Ovary (tissue), 10 donors: ENCODE measurements at places on chromosomes 4 and X. TPM values are rescaled to one million over a fixed set of nuclear protein-coding genes. Genes with fewer than 3 reads are reported as not detected.

TMPRSS11B gene
- not detected for polyA plus RNA-seq

SMPX gene
- polyA plus RNA-seq, result 1.1 TPM

UGT8 gene
- polyA plus RNA-seq, result 0.04 TPM

GUCY1A1 gene
- polyA plus RNA-seq, result 6.4 TPM

CXCL6 gene
- 0.75 TPM for polyA plus RNA-seq

METTL14 gene
- polyA plus RNA-seq, result 10.0 TPM

GRCh38 chrX:152917656-152918579 is 20.1 kb downstream of the ZNF185 start:
- no peaks in the 10 kb centered on the region for H3K27me3 ChIP-seq
- H3K36me3 ChIP-seq, result no peaks in the 10 kb centered on the region
- no peak overlapping the region for H3K27ac ChIP-seq
- no peaks in the 10 kb centered on the region for H3K4me1 ChIP-seq
- DNase-seq, result no peak
- H3K4me3 ChIP-seq, result no peak overlapping the region

DNA sequence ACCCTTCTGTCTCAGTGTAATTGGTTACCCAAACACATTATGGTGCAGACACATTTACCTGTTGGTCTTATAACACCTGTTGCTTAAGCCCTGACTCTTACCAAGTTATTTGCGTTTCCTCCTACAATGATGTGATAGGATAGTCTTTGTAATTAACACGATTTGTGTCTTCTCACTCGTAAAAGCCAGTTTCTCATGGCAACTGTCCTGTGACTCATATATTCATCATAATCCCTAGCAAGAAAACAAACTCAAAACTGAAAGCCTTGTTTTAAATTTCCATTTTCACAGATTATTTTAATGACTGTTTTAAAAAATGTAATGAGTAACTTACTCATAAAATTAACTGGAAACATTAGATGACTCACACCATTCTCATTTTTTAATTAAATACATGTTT is 495.2 kb downstream of the NLGN4X start:
- no peaks in the 10 kb centered on the region for H3K27me3 ChIP-seq
- no peaks in the 10 kb centered on the region for H3K36me3 ChIP-seq
- no peaks in the 10 kb centered on the region for H3K4me1 ChIP-seq
- H3K4me3 ChIP-seq, result no peak overlapping the region

DNA sequence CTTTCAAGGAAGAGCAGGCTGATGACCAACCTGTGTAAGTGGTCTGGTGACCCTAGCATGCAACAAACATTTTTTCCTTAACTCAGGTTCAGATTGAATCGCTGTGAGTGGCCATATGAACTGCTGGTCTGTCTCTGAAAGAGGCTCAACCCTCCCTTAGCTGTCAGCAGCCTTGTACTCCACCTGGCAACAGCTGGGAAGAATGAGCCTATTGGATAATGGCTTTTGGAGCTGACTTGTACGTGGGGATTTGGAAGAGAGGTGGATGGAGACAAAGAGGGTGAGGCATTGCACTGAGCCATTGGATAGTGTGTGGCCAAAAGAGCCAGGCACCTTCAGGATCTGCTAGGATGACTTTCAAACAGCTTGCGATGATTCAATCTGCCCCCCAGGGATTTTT is 35.7 kb upstream of the BMP15 start:
- no peaks in the 10 kb centered on the region for H3K27me3 ChIP-seq
- H3K36me3 ChIP-seq, result no peaks in the 10 kb centered on the region
- no peak overlapping the region for H3K4me3 ChIP-seq
- no peak for DNase-seq
- H3K4me1 ChIP-seq, result no peaks in the 10 kb centered on the region

DNA sequence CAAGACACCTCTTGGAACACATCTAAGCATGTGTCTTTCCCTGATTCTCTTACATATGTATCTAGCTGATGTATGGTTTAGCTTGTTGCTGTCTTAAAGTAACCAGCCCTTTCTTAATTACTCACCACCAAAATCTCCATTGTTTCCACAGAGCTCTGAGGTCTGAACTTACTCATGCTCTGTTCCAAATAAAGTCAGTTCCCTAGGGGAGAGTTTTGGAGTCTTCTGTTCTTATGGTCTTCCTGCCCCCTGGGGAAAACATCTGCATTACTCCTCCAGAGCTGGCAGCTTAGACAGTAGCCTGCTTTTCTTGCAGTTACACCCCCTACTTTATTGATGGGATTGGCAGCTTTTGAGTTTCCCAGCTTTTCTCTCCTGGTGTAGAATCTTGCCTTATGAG is 125.8 kb downstream of the EDA start:
- no peaks in the 10 kb centered on the region for H3K36me3 ChIP-seq
- no peak overlapping the region for H3K27ac ChIP-seq
- DNase-seq, result no peak
- no peaks in the 10 kb centered on the region for H3K27me3 ChIP-seq
- H3K4me3 ChIP-seq, result no peak overlapping the region

- H3K36me3 ChIP-seq, result no peaks in the 10 kb centered on the region
- no peak within 1 kb of the TSS for H3K27ac ChIP-seq
- peak within 1 kb of the TSS; percentile 26 for H3K4me3 ChIP-seq
- no peaks in the 10 kb centered on the region for H3K27me3 ChIP-seq
- DNase-seq, result no peak
Observed at GRCh38 chrX:71910643-71910985, at the start of gene NHSL2. Gene NHSL2 (plus strand): TSS chrX:71910845.

DNA sequence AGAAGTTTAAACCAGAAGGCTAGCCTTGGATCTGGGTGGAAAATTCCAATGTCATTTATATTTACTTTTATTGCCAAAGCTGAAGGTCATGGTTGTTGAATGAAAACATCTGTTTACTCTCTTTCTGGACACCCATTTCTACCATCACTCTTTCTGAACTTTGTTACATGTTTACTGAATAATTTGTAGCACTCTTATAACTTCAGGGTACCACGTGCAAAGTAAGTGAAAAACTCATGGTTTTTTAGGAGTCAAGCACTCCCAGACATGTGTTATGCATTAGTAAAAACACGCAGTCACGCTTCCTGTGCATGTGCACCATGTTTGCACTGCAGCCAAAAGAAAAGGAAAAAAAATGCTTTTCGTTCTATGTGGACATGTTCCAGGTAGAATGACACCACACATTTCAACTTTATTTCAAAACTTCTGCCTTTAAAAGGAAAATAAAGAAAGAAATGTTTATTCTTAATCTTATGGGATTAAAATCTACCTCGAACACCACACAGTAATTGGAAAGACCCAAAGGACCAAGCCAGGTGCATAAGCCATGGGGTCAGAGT is 31.4 kb upstream of the ADH1C start:
- peaks cover 9% of the 10 kb centered on the region for H3K4me1 ChIP-seq
- no peaks in the 10 kb centered on the region for H3K27me3 ChIP-seq

GRCh38 chr4:165369522-165369921 is 9.3 kb upstream of the CPE start:
- no peak overlapping the region for H3K4me3 ChIP-seq
- H3K36me3 ChIP-seq, result no peaks in the 10 kb centered on the region
- no peak for DNase-seq
- no peak overlapping the region for H3K27ac ChIP-seq

GRCh38 chrX:5936438-5936837 is 292.2 kb downstream of the NLGN4X start:
- H3K27me3 ChIP-seq, result no peaks in the 10 kb centered on the region
- H3K4me3 ChIP-seq, result no peak overlapping the region
- no peaks in the 10 kb centered on the region for H3K36me3 ChIP-seq
- DNase-seq, result no peak
- peaks cover 2% of the 10 kb centered on the region for H3K4me1 ChIP-seq

- H3K4me3 ChIP-seq, result no peak overlapping the region
- DNase-seq, result no peak
- H3K27ac ChIP-seq, result no peak overlapping the region
- H3K4me1 ChIP-seq, result no peaks in the 10 kb centered on the region
- H3K36me3 ChIP-seq, result no peaks in the 10 kb centered on the region
- no peaks in the 10 kb centered on the region for H3K27me3 ChIP-seq
Observed at GRCh38 chrX:15151267-15152186, 118.4 kb downstream of the ASB9 start.

GRCh38 chr4:157023941-157024340 is 52.0 kb upstream of the GLRB start:
- H3K27me3 ChIP-seq, result no peaks in the 10 kb centered on the region
- H3K27ac ChIP-seq, result no peak overlapping the region
- H3K4me1 ChIP-seq, result no peaks in the 10 kb centered on the region
- no peak overlapping the region for H3K4me3 ChIP-seq
- no peak for DNase-seq
- no peaks in the 10 kb centered on the region for H3K36me3 ChIP-seq

- H3K27ac ChIP-seq, result no peak overlapping the region
- no peak for DNase-seq
- H3K4me3 ChIP-seq, result no peak overlapping the region
- no peaks in the 10 kb centered on the region for H3K27me3 ChIP-seq
- H3K4me1 ChIP-seq, result peaks cover 24% of the 10 kb centered on the region
Observed at GRCh38 chr4:8387615-8388527, 52.7 kb downstream of the ACOX3 start.

DNA sequence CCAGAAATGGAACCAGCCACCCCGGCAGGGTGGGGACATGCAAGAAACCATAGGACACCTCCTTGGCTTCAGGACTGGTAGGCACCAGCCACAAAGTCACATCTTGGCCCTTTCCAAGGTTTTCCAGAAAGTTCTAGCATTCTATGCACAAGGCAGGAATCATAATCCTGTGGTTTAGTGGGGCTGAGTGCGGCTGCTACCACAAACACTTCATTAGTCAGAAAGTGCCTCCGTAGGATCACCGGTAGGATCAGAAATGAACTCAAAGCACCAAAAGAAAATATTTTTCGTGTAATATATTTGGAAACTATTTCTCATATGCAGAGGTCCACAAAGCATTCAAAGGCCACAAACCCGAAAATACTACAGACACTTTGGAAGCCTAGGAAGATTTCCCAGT is 191.7 kb downstream of the PTTG2 start:
- no peak overlapping the region for H3K27ac ChIP-seq
- no peaks in the 10 kb centered on the region for H3K36me3 ChIP-seq
- no peaks in the 10 kb centered on the region for H3K4me1 ChIP-seq
- H3K4me3 ChIP-seq, result no peak overlapping the region
